G401 (cell line): ENCODE measurements at places on chromosomes 7 and 10.

DNA sequence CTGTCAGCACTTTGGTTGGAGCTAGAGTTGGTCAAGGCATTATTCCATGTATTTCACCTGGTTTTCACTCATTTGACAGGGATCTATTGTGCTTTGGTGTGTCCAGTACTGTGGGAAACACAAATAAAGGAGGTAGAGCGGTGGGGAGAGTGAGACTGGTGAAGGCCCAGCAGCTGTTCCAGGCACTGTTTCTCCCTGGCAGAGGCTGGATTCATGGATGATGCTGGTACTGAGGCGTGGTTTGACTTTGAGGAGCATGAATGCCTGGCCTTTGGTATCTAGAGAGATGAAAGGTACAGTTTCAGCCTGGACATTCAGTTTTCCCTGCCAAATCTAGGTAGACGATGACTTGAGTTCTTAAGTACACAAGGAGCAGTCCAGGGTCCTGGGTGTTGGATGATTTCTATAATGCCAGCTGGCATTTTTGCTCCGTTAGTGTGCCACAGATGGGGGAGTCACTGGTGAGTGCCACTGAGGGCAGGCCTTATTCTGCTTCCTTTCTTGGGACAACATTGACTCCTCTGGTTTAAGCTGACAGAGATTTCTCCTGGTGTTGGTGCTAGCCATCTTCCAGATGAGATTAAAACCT, 162.2 kb upstream of the BMPER start:
- no peak for DNase-seq

DNA sequence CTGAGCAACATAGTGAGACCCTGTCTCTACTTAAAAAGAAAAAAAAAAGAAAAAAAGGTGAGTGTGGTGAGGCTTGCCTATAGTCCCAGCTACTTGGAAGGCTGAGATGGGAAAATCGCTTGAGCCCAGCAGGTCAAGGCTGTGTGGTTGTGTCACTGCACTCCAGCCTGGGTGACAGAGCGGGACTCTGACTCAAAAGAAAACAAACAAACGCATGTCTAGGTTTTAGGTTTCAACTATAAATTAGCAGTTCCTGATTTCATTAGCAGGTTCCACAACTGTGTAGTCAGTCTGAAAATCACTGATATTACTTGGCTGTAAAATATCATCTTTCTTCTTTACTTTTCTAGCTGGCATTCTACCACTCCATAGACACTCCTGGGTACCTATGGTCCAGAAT, 155.7 kb upstream of the HGF start:
- DNase-seq = no peak

DNA sequence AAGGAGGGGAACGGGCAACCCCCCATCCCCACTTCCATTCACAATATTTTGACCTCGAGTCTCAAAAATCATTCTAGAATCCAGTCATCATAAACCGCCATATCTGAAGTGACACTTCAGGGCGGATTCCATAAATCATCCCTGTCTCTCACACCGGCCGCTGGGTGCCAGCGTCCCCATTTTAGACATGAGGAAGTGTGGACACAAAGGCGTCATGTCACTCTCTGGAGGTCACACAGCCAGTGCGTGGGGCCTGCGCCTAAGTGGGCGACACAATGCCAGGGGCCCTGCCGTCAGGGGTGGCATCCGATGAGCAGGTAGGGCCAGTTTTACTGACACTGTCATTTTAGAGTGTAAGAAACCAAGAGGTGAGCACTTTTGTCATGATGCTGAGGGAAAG, 19.5 kb downstream of the KCNH2 start:
- DNase-seq = no peak

DNA sequence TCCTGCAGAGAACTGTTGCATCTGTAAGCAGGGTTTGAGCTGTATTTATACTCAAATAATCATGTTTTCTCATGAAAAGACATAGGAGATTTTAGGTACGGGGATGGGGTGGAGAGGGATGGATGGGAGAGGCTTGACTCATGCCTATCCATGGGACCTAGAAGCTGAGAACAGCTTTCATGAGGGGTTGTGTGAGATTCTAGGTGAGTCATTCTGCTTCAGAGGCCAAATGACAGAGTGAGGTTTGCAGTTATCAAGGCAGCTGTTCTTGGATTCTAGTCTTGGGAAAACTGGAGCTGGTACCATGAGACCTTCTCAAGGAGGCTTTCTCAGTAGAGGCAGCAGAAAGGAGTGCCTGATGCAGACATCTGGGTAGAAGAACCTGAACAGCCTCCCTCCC, 746.9 kb downstream of the TYW1 start:
- DNase-seq = no peak

DNA sequence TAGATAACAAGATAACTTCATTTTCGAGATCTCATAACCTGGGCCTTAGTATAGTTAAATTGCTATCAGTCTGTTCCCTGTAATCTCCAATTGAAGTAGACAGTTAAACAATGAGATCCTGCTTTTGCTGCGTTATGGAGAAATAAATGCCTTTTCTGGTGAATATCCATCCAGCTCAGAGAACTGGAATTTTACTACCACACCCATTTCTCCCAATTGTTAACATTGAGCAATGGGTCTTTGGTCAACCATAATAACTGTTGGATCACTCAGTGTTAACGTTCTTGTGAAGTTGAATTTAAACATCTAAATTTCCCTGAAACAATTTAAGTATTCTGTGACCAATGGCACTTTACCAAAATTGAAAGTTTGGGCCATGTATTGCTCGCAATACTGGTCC, 3.0 kb downstream of the CALU start:
- no peak for DNase-seq

DNA sequence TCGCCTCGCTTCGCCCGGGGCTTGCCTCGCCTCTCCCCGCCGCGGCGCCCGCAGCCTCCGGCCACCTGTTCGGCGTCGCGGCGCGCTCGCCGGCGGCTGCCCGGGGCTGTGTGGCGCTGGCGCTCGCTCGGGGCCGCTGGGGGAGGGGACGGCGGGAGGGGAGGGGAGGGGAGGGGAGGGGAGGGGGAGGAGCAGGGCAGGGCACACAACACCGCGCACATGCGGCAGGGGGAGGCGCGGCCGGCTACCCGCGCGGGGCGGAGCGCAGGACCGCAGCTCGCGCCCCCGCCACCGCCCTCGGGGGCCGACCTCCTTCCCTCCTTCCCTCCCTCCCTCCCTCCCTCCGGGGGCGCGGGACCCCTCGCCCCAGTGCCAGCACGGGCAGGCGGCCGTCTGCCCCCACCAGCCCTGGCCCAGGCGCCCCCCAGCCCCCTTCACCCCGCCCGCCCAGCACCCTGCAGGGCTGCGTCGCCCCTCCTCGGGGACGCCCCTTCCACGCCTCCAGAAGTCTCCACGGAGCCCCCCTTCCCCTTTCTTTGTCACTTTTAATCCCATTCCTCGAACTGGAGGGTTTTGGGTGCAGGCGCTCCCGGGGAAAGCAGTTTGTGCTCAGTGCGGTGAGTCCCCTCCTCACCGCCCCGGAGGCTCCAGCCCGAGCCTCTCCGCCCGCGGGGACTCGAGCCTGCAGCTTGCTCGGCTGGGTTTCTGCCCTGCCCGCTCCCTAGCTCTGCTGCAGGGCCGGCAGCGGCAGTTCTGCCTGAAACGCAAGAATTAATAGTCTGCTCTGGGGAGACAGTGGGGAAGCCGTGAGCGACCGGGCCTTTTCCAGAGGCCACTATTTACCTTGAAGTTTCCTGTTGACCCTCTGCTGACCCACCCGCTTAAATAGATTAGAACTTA, at the start of gene PARD3:
PARD3 (minus strand) TSS at position 112 of the 900 bp plus-strand sequence. CDS start 301 bp downstream, outside the sequence.
- DNase-seq = no peak

DNA sequence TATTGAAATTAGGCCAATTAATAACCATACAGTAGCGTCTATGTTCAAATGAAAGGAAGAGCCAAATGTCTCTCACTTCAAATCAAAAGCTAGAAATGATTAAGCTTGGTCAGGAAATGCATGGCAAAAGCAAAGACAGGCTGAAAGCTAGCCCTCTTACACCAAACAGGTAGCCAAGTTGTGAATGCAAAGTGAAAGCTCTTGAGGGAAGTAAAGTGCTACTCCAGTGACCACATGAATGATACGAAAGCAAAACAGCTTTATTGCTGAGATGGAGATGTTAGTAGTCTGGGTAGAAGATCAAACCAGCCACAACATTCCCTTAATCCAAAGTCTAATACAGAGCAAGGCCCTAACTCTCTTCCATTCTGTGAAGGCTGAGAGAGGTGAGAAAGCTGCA, 123.8 kb downstream of the TEX36 start:
- DNase-seq = no peak

GRCh38 chr10:86023931-86024280, 342.7 kb downstream of the GRID1 start:
- no peak for DNase-seq

DNA sequence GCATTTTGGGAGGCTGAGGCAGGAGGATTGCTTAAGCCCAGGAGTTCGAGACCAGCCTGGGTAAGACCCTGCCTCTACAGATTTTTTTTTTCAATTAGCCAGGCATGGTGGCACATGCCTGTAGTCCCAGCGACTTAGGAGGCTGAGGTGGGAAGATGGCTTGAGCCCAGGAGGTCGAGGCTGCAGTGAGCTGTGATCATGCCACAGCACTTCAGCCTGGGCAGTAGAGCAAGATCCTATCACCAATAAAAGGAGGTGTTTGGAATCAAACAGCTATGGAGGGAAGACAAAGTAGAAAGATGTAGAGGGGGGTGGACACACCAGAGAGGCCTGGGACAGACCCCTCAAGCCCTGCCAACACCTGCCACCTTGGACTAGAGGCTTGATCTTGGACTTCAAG, 9.1 kb upstream of the TNRC18 start:
- DNase-seq = no peak

DNA sequence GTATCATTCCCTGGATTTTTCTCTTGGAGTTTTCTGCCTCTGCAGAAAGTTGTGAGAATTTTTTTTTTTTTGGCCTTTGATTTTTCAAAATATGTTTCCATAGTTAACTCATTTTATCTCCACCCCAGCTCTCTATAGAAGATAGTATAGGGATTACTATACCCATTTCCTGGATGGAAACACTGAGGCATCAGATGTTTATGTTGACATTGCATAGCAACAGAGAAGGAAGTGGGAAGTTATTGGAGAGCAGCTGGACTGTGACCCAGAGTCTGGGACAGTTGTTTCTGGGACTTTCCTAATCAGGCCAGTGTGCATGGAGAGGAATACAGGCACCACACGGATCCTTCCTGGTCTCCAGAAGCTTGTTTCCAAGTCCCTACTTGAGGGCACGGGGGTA, 158.0 kb downstream of the CDH23 start:
- DNase-seq = no peak

DNA sequence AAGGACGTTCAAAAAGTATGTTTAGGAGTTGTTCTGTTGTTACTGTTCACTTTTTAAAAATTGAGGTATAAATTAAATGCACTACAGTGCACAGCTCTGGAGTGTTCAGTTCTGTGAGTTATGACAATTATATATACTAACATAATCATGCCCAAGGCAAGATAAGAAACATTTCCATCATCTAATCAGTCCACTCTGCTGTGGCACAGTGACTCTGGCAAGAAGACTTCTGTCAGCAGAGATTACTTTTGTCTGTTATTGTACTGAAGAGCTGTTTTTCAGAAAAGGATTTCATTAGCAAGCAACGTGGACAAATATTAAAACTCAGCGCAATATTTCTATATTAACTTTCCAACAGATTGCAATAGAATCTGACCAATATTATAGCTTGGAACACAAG, 32.0 kb downstream of the ICA1 start:
- DNase-seq = no peak

DNA sequence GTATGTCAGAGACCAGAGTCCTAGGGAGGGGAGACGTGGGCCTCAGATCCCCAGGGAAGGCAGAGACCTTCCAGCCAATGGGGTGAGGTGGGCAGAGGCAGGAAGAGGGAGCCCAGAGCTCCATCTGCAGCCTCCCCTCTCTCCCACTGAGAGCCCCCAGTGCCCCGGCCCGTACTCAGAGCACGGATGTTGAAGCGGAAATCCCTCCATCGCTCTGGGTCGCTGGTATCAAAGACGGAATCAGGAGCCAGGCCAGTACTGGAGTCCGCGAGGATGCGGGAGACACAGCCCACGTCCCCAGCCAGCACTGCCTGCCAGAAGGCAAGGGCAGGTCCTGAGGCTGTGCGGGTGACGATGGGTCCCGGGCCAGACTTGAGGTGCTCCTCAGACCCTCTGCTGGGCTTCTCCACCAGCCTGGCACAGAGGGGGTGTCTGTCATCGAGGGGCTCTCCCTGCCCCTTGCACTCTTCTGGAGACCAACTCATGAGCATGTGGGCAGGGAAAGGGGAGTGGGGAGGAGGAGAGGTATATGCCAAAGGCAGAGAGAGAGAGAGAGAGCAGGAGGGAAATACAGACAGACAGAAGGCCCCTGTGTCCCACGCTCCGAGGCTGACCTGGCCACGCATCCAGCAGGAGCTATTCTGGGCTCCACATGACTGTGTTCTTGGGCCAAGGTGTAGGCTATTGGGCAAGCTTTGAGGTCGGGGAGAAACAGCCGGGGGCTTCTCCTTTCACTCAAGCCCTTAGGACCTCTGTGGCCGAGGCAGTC, at the start of gene ASB10:
ASB10 (minus strand) TSS at position 611 of the 769 bp plus-strand sequence; CDS start at position 491, 120 bp downstream.
- DNase-seq = no peak

GRCh38 chr7:106915873-106916272, 50.8 kb downstream of the PIK3CG start:
- DNase-seq = no peak

- DNase-seq = no peak
These were observed 32.3 kb upstream of the ARL4A start for GRCh38 chr7:12655161-12655560.

GRCh38 chr10:68517188-68517587, 10.1 kb downstream of the SLC25A16 start:
- no peak for DNase-seq

DNA sequence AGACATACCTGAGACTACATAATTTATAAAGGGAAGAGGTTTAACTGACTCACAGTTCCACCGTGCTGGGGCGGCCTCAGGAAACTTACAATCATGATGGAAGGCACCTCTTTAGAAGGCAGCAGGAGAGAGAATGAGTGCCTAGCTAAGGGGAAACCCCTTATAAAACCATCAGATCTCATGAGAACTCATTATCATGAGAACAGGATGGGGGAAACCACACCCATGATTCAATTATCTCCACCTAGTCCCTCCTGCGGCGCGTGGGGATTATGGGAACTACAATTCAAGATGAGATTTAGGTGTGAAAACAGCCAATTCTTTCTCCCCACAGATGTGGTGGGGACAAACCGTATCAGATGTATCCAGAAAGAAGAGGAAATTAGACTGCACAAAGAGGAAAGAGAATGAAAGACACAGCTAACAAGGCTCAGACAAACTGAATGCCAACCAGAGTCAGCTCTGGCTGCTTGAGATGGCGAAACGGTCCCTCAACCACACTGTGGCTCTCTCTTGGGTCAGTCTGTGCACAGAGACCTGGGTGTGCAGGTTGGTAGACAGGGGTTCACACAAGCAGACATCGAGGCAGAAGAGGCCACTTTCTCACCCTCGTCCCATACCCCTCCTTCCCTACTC, 375.6 kb downstream of the SFMBT2 start:
- no peak for DNase-seq
